ENCODE measurements at places on chromosomes 1 and 21. TPM values are rescaled to one million over a fixed set of nuclear protein-coding genes. Genes with fewer than 3 reads are reported as not detected.

The KLHDC7A gene
- total RNA-seq = 0.11 TPM

The TTC4 gene
- total RNA-seq = 10.3 TPM

DNA sequence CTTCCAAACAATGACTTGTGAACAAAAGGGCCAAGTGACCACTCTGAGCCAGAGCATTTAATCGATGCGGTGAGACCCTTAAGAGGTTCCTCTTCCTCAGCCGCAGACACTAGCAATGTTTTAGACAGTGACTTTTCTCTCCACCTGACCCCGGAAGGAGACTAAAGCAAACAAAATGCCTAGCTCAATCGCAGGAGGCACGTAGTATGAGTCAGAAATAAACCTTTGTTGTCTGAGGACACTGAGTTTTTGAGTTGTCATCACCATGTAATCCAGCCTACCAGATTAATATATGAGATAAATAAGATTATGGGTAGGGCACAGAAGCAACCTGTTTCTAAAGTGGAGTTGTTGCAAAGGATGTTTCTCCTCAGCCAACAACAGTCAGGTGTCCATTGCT is 326.2 kb upstream of the DUSP10 start:
- no peak for DNase-seq

DNA sequence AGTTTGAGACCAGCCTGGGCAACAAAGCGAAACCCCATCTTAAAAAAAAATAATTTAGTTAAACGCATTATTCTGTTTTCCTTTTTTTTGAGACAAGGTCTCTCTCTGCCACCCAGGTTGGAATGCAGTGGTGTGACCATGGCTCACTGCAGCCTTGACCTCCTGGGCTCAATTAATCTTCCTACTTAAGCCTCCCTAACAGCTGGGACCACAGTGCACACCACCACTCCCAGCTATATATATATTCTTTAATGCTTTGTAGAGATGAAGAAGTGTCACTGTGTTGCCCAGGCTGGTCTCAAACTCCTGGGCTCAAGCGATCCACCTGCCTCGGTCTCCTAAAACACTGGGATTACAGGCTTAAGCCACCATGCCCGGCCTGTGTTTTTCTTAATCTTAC is 7.7 kb upstream of the KLF17 start:
- DNase-seq = no peak

GRCh38 chr1:110620686-110621085 is 14.5 kb upstream of the KCNA2 start:
- no peak for DNase-seq
